RWPE1 (cell line): ENCODE measurements at places on chromosomes 12 and 14.

- peak; percentile 36 for DNase-seq
Observed at GRCh38 chr12:64385468-64385867, 5.1 kb downstream of the C12orf56 start.

- no peak for DNase-seq
Observed at GRCh38 chr14:87994974-87995373, 2.0 kb upstream of the GALC start.

DNA sequence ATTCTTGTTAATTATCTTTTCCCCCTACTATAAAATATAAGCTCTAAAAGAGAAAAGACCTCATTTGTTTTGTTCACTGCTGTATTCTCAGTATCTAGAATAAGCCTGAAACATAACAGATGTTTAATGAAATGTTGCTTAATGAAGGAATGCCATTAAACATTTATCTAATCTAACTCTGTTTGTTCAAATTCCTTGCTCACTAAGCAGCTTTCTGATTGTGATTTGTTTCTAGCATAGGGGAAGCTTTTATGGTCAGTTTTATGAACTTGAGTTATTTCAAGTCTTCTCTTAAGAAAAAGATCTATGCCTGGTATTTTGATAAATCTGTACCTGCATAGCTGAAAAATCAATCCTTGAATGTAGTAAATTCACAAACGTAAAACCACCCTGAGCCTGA is 308.6 kb downstream of the CCDC91 start:
- no peak for DNase-seq

GRCh38 chr12:14207905-14208551 is 157.5 kb upstream of the ATF7IP start:
- DNase-seq, result peak; percentile 46

DNA sequence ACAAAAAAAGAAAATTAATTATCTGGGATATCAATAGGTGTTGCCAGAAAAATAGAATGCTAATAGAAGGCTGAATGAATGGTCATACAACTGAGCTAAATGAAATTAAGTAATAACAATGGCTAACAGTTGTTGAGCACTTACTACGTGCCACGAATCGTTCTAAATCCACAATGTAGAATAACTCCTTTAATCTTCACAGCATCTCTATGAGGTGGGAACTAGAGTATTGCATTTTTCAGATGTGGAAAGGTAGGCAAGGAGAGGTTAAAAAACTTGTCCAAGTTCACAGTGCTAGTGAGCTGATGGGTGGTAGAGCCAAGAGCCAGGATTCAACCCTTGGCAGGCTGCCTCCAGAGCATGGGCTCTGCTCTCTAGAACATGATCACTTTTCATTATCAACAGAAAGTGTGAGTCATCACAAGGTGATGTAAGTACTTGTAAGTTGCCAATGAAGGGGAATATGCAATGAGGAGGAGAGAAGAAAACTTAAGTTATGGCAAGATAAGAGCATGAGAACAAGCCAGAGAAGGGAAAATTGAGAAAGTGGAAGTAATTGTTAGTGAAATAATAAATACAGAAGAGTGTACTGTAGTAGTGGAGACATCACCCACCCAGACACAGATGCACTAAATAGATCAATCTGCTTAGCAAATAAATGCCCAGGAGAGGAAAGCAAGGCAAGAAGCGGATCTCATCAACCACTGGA is 122.1 kb downstream of the PRKD1 start:
- DNase-seq, result peak; percentile 16

DNA sequence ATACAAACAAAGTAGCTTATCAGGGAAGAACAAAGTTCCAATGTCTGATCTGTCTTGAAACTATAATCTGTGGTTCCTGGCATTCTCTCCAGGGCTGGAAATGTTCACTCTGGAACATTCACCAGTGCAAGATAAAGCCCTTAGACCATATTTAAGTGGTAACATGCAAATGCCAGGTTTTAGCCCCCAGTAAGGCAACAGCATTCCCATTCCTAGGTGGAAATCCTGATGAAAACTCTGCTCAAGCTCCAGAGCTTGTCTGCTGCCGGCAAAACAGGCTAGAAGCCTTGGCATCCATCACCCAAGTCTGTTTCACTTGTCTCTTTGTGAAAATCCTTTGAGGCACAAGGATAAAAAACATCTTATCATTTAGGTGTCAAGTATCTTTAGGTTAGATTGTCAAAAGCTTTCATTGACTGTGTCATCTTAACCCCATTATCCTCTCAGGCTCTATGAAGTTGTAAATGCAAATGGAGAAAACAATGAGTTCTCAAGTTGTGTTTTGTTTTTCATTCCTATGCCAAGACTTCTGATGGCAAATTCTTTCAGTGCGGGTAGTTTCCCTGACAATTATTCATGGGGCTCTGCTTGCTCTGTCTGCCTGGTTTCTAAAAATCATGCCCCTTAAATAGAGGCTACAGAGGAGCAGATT is 344.7 kb downstream of the NELL2 start:
- no peak for DNase-seq
